ENCODE measurements at places on chromosomes 16 and 17.

DNA sequence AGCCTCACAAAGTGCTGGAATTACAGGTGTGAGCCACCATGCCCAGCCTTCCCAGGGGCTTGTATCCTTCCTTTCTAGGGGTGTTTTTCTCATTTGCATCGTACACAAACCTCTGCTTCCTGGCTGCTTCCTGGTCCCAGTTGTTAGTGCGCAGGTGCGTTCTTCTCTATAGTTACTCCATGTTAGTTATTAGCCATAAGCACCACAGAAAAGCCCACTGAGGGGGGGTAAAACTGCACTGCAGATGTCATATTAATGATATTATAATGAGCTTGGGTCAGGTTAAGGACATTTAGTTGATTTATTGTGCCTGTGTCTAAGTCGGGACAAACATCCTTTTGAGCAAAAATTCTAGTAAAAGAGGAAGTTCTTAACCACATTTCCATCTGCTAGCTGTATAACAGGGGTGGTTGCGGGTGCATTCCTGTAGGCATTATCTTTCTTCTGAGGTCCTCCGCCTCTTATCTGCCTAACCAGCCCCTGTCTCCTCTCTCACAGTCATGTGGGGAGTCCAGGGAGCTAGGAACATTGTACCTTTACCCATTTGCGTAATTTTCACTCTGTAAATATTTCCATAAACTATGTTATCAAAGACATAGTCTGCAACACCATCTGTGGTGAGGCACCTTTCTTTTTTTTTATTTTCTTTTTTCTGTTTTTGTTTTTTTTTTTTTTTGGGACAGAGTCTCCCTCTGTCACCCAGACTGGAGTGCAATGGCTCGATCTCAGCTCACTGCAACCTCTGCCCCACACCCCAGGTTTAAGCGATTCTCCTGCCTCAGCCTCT is 23.6 kb upstream of the ATF7IP2 start:
- DNase-seq: no peak

- no peak for DNase-seq
These were observed 196.9 kb upstream of the CDH11 start for GRCh38 chr16:65318590-65319257.

- DNase-seq: no peak
These were observed 17.6 kb downstream of the LPCAT2 start for GRCh38 chr16:55526441-55526840.

GRCh38 chr16:3101018-3101840 is 2.1 kb upstream of the ZSCAN10 start:
- DNase-seq: no peak

GRCh38 chr16:73739049-73739769 is 557.4 kb upstream of the PSMD7 start:
- no peak for DNase-seq

All from stimulated activated CD4-positive, alpha-beta T cell treated with anti-CD3 and anti-CD28 coated beads, Interleukin-1b, Interleukin-23, amount 100 ng/mL, for 24 hours (primary cell).